ENCODE measurements at places on chromosomes 1 and 21.

DNA sequence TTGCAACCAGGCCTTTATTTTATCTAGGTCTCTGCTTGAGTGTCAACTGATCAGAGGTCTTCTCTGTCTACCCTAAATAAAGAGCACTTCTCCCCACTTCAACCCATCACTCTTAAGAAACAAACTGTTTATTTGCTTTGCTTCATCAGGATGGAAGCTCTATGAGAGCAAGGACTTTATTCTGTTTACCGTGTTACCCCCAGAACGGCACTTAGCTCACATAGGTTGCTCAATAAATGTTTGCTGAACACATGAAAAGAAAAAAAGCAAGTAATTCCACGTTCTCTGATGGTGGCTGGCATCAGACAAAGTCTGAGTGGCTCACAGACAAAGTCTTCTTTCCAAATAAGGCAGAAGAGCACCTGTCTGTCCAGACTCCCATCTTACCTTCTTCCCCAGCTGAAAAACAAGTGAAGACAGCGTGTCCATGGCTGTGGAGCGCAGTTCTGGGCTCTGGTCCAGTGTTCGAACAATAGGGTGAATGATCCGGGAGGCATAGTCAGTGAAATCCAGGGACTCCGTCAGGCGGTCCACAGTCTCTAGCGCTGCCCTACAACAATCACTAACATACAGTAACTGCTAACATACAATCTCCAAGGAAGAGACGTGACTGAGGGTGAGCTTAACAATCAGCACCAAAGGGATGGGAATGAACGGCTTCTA, 22.9 kb downstream of the ANGPTL7 start:
- DNase-seq = no peak

GRCh38 chr1:93844262-93845045, 34.6 kb downstream of the DNTTIP2 start:
- peak; percentile 38 for DNase-seq

- DNase-seq = no peak
Measured at GRCh38 chr1:27682351-27682944, 10.5 kb upstream of the IFI6 start.

- no peak for DNase-seq
Measured at GRCh38 chr1:163813251-163813650, 491.5 kb downstream of the NUF2 start.

GRCh38 chr1:151989211-151989862, 4.3 kb downstream of the S100A10 start:
- DNase-seq = peak; percentile 55

- DNase-seq = no peak
Measured at GRCh38 chr1:145828367-145829026, 4.5 kb downstream of the POLR3C start.

DNA sequence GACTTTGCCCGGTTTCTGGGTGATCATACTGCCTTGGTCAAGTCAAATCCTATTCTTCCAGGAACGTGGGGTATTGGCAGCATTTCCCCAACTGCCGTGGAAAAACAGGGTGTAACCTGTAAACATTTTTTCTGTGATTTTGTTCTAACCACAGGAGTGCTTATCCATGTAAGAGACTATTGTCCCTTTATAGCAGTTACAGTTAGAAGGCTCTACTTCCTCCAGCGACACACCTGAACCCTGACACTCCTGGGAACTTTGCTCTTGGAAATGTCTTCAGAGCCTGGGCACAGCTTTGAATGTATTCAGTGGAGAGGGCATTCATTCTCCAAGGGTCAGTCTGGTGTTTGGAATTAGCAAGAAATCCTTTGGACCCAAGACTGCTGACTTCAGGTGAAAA, 26.4 kb upstream of the ARHGEF10L start:
- DNase-seq = no peak

- peak; percentile 29 for DNase-seq
Measured at GRCh38 chr1:225480825-225481434, 53.1 kb upstream of the LBR start.

GRCh38 chr1:167270349-167271092, 49.8 kb downstream of the POU2F1 start:
- DNase-seq = no peak

DNA sequence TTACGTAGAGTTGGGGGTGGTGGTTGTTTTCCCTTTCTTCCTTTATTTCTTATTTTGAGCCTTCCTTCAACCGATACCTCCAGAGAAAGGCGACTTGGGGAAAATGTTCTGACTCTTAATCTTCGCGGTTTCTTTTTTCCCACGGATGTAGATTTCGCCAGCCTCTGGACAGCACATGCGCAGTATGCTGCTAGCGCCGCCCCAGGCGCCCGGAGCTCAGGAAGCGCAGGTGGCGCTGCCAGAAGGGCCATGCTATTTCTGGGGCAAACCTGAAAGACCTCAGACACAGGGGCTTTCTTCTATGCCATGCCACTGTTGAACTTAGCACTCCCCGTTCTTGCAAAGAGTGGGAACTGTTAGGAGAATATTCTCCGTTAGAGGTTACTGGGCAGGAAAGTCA, 392.1 kb downstream of the KIF26B start:
- no peak for DNase-seq

DNA sequence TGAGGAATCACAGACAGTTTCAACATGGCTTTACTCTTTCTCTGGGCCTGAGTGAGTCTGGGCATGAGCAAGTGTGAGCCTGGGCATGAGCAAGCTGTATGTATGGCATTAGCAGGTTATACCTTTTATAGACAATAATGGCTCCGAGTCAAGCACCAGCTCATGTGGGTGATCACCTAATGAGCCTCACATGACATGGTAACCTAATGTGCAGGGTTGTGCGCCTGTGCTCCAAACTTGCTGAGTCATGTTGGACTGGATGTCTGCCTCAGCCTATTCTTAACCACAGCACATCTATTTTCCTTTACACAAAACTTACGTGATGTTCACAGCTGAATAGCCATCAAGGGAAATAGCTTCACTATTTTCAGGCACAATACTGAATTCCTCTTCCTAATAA, 236.2 kb upstream of the NRIP1 start:
- no peak for DNase-seq

DNA sequence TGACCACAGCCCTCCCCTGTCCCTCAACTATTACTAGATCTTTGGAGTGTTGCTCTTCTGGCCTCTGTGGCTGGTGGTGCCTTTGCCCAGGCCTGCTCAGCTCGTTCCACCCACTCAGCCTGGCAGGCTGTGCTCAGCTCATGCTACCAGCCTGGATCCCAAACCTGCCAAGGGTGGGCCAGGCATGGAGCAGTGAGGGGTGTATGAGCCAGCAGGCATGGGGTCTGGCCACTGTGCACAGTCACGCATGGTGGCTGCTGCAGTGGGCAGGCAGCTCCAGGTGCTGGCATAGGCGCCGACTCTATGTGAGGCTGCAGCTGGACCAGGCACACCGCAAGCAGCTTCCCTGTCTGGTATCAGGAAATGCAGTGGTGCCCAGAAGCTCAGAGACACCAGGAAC, 449.9 kb downstream of the MATN1 start:
- no peak for DNase-seq

All from NCI-H446 (cell line).